ENCODE measurements at places on chromosomes 13 and 19. TPM values are rescaled to one million over a fixed set of nuclear protein-coding genes. Genes with fewer than 3 reads are reported as not detected.
A peak's percentile ranks its signal among the peaks of the same experiment; 100 is the strongest.

- peak; percentile 25 for DNase-seq
These were observed 4.9 kb downstream of the ZAR1L start for GRCh38 chr13:32310134-32310706.

DNA sequence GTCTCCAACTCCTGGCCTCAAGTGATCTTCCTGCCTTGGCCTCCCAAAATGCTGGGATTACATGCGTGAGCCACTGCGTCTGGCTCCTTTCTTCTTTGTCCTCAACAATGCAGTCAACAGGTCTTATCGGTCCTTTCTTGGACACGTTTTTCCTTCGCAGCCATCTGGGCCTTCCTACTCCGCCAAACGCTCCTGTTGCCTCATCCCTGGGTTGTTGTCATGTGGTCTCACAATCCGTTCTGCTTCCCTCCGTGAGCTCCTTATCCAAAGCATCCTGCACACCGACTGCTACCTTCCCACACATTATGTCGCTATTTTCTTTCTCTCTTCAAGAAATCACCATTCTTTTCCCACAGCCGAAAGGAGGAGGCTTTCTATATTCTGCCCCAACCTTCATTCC, 306.8 kb downstream of the DCLK1 start:
- DNase-seq = no peak

GRCh38 chr19:2042485-2043250, 8.4 kb downstream of the MKNK2 start:
- DNase-seq = no peak

DNA sequence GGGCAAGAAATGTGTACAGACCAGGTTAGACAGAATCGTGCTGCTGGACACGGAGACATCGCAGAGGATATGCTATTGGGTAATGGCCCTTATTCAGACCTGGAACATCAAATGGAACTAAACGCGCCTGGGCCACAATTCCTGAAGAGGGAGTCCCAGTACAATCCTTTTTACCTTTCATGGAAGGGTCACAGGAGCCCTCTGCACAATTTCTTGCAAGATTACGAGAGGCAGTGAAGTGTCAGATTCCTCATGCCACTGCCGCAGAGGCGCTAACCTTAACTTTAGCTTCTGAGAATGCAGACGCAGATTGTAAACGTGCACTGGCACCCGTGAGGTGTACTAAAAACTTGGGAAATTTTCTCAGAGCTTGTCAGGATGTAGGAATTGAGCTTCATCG, 18.1 kb downstream of the CLEC4M start:
- DNase-seq = no peak

GRCh38 chr19:12478234-12478941, 6.2 kb downstream of the ZNF709 start:
- no peak for DNase-seq

DNA sequence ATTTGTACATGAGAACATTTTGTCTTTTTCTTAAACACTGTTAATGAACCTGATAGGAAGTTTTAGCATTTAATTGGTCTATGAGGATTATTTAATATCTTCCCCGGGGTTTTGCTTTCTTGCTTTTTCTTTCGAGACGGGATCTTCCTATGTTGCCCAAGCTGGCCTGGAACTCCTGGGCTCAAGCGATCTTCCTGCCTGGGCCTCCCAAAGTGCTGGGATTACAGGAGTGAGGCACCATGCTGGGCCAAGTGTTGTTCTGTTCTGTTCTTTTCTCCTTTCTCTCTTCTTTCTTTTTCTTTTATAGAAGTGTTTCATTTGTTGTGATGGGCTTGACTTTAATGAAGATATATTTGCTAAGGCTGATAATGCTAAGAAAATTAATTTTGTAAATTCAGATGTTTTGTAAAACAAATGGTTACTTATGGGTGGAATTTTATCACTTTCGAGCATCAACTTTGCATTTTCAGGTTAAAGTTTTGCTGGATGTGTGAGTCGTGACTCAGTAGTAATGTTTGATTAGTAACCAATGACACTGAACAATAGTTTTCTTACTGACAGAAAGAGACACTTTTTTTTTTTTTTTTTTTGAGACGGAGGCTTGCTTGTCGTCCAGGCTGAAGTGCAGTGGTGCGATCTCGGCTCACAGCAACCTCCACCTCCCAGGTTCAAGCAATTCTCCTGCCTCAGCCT, 2.2 kb downstream of the PAN3 start:
- DNase-seq = no peak

- DNase-seq = peak; percentile 52
These were observed 92.7 kb downstream of the TSHZ3 start for GRCh38 chr19:31256593-31256960.

PSG6 gene
- not detected for polyA plus RNA-seq

BRCA2 gene
- 0.36 TPM for polyA plus RNA-seq

DNA sequence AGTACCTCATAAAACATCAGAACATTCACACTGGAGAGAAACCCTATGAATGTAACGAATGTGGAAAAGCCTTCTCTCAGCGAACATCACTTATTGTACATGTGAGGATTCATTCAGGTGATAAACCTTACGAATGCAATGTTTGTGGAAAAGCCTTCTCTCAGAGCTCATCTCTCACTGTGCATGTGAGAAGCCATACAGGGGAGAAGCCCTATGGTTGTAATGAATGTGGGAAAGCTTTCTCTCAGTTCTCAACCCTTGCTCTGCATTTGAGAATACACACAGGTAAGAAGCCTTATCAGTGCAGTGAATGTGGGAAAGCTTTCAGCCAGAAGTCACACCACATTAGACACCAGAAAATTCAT, 22.0 kb downstream of the ZNF146 start:
- no peak for DNase-seq

- DNase-seq = no peak
These were observed 260.3 kb downstream of the B3GLCT start for GRCh38 chr13:31460061-31460460.

KIR3DL2 gene
- 0.04 TPM for polyA plus RNA-seq

PRR20D gene
- not detected for polyA plus RNA-seq

GRCh38 chr19:51887522-51888498, at the start of gene ZNF577:
Gene ZNF577 (minus strand): TSS chr19:51887951. CDS start chr19:51880382, 7,569 bp downstream.
- DNase-seq = peak; percentile 59

EBPL gene
- polyA plus RNA-seq = 29.4 TPM

GRCh38 chr13:39269411-39269810, 231.2 kb downstream of the NHLRC3 start:
- DNase-seq = no peak

DNA sequence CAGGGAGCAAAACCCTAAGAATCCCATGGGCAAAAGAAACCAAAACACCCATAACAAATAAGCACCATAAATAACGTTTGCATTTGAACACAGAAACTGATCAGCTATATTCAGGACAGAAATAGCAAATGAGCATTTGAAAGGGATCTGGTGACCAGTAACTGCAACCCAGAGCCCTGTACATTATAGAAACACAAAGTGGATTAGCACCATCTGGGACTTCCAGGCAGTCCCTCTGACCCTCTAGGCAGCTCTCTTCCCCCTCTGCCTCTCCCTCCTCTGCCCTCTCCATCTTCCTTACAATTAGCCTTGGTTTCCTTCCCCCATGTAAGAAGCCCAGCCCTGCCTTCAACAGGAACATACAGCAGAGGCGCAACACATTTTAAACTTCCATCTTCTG, 215.0 kb downstream of the DCLK1 start:
- DNase-seq = no peak

Data from CD14-positive monocyte (primary cell).